Progenitor cell of endocrine pancreas (in vitro differentiated cells): ENCODE measurements at places on chromosomes 3 and 15.

GRCh38 chr15:23690450-23690852 lies 3.3 kb upstream of the NDN start:
- DNase-seq = peak; percentile 36

DNA sequence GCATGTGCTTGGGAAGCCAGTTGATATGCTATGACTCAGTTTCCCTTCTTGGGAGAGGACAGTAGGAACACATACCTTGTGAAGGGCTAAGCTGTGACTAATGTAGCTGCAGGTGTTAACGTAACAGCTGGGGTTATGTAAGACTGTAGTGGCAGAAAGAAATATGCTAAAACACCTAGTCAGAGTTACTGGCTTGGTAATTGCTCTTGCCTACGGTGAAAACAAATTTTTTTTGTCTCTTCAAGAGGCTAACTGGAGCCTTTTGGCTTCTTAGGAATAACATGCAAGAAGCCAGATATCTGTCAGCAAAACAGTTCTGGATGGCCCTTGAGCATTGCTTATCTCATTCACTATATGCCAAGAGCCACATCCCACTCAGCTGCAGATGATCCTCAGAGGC lies 1.4 kb downstream of the MAPKBP1 start:
- DNase-seq = no peak

GRCh38 chr3:141240687-141241615 lies 9.3 kb downstream of the PXYLP1 start:
- DNase-seq = no peak

GRCh38 chr3:160643994-160644393 lies 33.0 kb upstream of the ARL14 start:
- no peak for DNase-seq

DNA sequence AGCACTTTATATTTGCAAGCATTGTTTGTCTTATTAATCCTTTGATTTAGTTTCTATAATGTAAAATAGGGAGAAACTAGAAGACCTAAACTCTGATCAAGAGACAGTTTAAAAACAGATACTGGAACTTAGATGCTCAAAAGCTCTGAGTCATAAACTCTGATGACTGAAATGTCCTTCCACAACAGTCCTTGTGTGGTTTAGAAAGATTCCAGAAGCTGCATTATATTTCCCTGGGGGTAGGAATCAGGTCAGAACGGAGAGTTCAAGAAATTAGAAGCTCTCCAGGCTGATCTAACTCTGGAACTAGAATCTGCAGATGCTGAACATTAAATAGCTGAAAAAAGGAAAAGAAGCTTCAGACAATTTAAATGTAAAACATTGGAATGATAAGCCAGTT lies 18.3 kb upstream of the ONECUT1 start:
- no peak for DNase-seq

DNA sequence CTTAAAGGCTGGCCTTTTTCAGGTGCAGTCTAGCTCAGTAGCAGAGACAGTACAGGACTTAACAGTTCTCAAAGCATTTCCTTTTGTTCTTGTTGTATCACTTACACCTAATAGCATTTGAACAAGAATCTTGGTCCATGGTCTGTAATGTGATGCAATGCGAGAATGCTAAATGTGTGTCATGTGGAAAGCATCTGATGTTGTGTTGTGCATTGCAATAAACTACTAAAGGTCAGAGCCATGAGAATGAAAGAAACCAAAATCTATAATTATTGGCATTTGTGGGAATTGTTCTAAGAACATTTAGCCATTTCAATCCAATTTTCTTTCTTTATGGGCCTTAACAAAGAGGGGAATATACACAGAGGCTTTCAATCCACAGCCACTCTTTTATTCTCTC lies 324.5 kb upstream of the ROBO2 start:
- no peak for DNase-seq

GRCh38 chr3:20056725-20057611 lies 16.7 kb downstream of the KAT2B start:
- no peak for DNase-seq

- no peak for DNase-seq
These were observed 43.5 kb downstream of the ATP13A5 start for GRCh38 chr3:193335031-193335430.

GRCh38 chr15:98442901-98443300 lies 205.4 kb upstream of the IGF1R start:
- no peak for DNase-seq

DNA sequence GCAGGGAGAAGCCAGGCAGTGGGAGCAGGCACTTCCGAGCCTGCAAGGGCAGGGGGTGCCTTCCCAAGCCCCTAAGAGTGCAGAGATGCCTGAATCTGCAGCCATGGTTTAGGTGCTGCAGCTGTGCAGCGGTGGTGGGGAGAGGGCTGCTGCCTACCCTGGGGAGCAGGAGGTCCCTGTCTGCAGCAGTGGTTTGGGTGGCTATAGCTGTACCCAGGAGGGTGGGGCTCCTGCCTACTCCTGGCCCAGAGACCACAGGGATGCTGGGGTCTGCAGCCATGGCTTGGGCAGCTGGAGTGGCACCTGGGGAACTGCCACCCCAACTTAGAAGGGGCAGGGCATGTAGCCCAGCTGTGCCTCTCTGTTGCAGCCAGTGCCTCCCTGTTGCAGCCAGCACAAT lies 488.1 kb upstream of the THBS1 start:
- no peak for DNase-seq

DNA sequence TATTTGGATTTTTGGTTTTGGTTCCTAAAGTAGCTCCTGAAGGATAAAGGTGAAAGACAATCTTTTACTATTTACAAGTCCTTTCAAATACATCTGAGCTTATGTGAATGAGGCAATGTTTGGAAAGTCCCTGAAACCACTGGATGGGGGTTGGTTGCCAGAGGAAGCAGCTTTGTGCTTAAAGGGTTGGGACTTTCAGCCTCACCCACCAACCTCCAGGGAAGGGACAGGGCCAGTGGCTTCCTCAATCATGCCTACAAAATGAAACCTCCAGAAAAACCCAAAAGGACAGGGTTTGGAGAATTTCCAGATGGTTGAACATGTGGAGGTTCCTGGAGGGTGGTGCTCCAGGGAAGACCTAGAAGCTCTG lies 20.9 kb upstream of the ABHD17C start:
- no peak for DNase-seq

- no peak for DNase-seq
These were observed 84.6 kb downstream of the GREM1 start for GRCh38 chr15:32802286-32802936.

- DNase-seq = no peak
These were observed 15.7 kb upstream of the VEPH1 start for GRCh38 chr3:157518881-157519280.

- DNase-seq = no peak
These were observed 371.7 kb downstream of the ZBTB20 start for GRCh38 chr3:114775395-114775794.

DNA sequence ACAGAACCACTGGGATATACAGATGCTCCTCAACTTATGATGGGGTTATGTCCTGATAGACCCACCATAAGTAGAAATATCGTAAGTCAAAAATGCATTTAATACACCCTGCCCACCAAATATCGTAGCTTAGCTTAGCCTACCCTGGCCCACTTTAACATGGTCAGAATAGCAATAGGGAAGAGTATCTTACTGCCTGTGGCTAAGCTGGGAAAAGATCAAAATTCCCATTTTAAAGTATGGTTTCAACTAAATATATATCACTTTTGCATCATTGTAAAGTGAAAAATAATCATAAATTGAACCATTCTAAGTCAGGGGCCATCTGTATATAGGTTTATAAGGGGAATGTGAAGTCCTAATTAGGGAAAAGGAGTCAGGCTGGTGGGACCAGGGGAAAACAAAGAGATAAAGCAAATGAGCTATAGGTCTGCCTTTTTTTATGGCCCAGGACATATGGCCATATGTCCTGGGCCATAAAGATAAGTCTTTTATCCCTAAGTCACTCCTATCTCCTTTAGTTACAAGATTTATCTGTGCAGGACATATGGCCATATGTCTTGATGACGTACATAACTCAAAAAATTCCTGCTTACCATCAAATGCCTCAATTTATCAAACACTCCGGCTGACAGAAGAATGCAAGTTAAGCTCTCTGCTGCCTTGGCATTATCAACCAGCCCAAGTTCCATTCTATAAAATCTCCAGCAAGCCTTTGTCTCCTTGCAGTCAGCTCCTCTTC lies 11.2 kb downstream of the RTP3 start:
- DNase-seq = no peak

GRCh38 chr15:29736012-29736743 lies 86.1 kb downstream of the TJP1 start:
- no peak for DNase-seq

DNA sequence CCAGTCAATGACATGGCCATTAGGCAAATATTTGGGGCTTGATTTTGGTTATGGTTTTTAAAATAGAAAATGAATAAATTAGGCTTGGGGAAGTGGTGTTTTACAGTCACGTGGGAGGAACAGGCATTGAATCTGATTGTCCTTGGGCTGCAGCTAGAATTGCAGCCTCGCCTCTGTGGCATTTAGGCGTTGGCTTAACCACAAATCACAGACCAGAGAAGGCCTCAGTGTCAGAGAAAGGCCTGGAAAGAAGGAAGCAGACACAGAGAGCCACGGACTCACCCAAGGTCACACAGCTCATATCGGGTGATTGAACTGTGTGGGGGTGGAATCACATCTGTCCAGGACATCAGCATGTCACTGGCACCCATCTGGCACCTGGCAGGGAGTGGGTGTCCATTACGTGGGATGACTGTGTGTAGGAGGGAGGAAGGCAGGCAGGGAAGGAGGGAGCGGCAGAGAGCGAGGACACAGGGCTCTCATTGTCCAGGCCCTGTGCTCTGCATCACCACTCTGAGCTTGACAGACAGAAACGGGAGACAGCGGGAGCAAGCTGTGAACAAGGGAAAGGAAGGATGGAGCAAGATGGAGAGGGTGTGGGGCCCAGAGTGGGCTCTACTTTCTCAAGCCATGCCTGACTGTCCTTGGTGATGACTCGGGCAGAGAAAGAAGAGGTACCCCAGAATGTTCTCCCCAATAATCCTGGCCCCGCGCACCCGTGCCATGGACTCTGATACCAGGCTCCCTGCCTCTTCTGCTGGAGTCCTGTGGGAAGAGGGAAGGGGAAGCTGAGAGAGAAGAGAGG lies 186.4 kb downstream of the FAM43A start:
- no peak for DNase-seq

DNA sequence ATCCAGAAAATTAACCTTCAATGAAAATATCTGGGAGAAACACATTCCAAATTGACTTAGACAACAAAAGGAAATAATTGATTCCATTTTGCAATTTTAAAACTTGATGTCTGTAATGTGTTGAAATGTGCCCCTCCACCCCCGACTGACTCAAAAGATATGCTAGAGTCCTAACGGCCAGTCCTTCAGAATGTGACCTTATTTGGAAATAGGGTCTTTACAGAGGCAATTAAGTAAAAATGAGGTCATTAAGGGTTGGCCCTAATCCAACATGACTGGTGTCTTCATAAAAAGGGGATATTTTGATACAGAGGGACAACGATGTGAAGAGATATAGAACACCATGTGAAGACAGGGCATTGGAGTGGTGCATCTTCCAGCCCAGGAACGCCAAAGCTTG lies 153.9 kb downstream of the PDZRN3 start:
- no peak for DNase-seq

- no peak for DNase-seq
These were observed 147.8 kb upstream of the IL12A start for GRCh38 chr3:159840703-159841299.

DNA sequence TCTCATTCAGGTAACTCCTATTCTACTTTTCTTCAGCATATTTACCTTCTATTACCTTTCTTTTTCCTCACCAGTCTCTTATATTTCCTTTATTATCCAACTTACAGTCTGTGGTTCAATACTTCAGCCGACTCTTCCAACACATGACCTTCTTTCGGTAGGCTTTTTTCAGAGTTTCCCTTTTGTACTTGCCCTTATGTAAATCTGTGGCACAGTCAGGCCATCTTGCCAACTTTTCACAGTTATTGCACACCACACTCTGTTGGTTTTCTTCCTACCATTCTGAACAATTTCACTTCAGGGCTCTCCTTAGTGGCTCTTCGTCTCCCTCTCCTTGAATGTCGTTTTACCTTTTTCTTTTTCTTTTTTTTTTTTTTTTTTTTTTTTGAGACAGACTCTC lies 427.8 kb downstream of the LPP start:
- no peak for DNase-seq

DNA sequence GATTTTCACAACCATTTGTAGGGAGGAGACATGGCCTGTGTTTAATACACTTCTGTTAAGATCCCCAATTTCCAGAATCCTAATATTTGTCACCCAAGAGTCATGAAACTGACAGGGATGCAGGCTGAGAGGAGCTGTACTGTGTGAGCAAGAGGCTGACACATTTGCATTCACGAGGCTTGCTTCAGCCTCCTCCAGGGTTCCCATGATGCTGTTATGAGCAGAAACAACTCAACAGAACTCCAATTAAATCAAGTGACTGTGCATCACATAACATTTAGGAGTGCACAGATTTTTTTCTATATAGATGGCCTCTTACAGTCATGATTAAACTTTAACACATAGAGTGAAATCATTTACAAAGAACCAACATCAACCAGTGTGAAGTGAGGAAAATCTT lies 292.3 kb upstream of the STT3B start:
- DNase-seq = no peak

- no peak for DNase-seq
These were observed 17.5 kb upstream of the PPIB start for GRCh38 chr15:64180235-64180824.

DNA sequence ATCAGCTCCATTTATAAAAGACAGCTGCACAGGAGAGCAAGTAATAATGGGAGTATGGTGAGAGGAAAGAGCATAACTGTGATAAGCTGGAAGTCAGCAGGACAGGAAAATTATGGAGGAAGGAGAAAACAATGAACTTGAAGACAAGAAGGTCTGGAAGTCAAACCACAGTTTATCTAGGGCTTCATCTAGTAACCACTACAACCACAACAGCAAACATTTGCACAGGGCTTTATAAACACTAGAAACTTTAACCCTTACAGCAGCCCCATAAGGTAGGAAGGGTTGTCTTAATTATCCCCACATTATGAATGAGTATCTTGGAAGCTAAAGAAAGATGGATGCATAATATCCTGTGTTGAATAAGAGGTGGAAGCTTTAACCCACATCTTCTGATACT lies 820.8 kb downstream of the IGSF11 start:
- DNase-seq = no peak

- no peak for DNase-seq
These were observed 633.7 kb downstream of the ZIC1 start for GRCh38 chr3:148042663-148043445.

DNA sequence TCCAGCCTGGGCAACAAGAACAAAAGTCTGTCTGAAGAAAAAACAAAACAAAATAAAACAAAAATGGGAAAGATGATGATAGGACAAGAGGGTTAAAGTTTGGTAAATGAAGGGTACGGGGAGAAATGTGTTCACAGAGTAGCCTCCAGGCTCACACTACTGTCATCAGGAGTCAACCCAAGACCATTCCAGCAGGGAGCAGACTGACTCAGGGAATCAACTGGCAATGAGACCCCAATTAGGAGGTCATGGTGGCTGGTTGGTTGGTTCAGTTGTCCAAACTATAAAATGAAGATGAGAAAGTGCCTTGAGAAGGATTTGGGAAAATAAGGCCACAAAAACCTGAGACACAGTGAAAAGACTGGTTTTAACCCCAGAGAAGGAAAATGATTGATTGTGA lies 51.8 kb downstream of the KLHL6 start:
- no peak for DNase-seq
